Stimulated activated CD4-positive, alpha-beta T cell treated with anti-CD3 and anti-CD28 coated beads, TNF-alpha, amount 100 ng/mL, for 4 hours (primary cell): ENCODE measurements at places on chromosomes 1 and 21.

- DNase-seq: no peak
Measured at GRCh38 chr1:240139511-240139910, 47.8 kb downstream of the FMN2 start.

- no peak for DNase-seq
Measured at GRCh38 chr1:177959811-177960515, 9.9 kb downstream of the SEC16B start.

DNA sequence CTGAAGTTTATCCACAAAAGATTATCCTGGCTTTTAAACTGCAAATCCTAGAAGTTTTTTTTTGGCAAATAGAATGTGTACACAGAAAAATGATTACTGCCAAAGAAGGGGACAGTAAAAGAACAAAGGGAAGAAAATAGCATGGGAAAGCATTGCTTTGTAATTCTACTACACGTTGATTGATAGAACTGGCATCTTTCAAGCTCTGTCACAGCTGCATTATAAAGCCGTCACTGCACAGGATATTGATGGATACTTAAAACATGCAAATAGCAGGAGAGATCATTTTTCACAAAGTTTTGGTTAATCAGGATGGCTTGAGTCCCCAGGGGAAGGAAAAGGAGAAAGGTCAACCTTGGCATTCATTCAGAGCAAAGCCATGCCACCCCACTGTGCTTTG is 183.7 kb upstream of the RRP15 start:
- no peak for DNase-seq

GRCh38 chr1:20726118-20726911 is 6.2 kb downstream of the SH2D5 start:
- DNase-seq: no peak

DNA sequence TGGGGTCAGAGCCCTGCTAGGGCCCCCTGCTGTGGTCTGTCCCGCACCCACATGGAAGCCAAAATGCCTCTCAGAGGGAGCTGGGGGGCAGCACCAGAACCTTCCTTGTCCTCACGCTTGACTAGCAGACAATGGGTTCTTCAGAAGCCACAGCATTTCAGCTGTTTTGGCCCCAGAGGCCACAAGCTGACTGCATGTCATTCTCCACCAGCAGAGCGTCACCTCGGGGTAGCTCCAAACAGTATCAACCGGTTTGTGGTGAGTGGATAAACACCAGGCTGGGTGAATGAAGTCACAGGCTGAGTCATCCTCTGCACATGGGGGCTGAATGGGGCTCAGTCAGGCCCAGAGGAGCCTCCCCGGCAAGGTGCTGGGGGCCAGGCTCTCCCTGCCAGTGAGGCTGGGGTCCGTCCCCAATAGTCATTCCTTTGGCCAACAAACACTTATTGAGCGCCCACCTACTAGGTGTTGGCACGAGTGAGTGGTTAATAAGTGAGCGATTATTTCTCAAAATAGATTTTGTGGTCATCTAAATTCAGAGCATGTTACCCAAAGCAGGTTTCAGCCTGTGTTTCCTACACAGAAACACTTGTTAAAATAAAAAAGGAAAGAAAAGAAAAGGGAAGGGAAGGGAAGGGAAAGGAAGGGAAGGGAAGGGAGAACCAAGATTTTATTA is 9.1 kb downstream of the OLIG1 start:
- no peak for DNase-seq
